COLO829 (cell line): ENCODE measurements at places on chromosomes 11 and 22.

GRCh38 chr11:27060816-27061460 lies 20.3 kb downstream of the BBOX1 start:
- DNase-seq, result no peak

GRCh38 chr22:45932071-45932470 lies 44.9 kb downstream of the WNT7B start:
- DNase-seq, result no peak

DNA sequence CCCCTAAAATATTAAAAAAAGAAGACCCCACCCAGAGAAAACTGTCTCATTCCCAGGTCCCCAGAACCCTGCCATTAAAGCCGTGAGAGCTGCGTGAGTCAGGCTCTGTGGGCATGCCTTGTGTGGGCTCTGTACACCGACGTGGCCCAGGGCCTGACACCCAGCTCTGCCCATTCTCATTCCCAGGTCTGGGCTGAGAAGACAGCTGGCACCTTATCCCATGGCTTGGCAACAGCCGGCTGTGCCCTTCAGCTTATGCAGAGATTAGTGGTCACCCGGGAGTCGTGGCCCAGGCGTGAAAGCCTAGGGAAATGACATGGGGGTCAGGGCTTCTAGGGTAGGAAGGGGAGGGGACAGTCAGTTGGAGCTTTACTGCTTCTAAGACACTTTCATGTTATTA lies 31.9 kb downstream of the OTOG start:
- DNase-seq, result no peak

DNA sequence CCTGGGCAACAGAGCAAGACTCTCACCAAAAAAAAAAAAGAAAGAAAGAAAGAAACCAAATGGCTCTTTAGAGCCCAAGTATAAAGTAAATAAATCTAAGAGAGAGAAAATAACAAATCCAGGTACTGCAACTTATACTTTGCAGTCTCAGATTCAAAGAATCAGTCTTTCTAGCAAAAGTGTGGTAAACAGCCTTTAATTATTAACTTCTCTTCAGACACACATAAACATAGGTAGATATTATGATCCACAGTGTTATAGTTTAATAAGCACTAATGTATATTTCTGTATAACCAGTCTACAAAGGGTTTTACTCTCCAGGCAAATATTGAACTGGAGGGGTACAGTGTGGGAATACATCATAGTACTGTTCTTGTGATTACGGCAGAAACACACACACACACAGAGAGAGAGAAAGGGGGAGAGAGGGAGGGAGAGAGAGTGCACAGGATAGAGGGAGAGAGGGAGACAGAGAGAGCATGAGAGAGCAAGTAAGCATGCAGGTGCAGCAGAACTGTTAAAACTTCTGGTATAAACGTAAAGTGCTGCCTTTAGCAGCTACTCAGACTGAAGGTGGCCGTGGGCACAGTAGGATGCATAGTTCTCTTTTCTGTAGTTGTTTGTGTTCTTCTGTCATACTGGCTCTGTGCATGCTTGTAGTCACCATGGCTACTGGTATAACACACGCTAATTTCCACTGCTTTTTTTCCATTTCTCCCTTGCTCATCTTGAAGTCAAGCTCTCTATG lies 32.3 kb downstream of the MTMR2 start:
- DNase-seq, result no peak

DNA sequence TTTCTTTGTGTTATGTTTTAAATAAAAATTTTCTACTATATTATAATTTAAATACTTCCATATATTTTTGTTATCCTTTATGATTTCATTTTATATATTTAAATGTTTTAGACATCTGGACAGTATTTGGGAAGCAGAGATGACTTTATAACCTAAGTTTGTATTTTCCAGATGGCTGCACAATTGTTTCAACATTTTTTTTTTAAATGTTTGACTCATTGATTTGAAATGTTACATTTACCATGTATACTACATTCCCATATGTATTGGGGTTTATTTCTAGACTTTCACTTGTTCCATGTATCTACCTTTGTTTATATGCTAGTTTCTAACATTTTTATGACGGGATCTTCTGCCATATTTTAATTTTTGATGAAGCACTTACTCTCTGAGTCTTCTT lies 766.5 kb downstream of the METTL15 start:
- no peak for DNase-seq

DNA sequence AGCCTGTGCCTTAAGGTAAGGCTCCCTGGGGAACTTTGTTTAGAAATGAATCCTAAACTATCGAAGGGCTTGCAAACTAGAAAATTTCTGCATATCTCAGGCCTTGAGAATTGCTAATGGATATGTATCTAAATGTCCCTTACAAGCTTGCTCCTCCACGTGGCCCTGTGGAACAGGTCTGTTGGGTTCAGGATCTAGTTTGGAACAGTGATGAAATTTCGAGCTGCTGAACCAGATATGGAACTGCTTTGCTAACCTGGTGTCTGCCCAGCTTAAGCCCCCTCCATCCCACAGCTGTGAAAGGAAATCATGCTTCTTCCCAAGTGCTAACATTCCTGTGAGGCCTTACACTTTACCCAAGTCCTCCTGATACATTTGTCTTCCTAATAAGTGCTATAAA lies 11.6 kb downstream of the SREBF2 start:
- no peak for DNase-seq

GRCh38 chr11:104705490-104706190 lies 192.6 kb downstream of the CASP12 start:
- no peak for DNase-seq

DNA sequence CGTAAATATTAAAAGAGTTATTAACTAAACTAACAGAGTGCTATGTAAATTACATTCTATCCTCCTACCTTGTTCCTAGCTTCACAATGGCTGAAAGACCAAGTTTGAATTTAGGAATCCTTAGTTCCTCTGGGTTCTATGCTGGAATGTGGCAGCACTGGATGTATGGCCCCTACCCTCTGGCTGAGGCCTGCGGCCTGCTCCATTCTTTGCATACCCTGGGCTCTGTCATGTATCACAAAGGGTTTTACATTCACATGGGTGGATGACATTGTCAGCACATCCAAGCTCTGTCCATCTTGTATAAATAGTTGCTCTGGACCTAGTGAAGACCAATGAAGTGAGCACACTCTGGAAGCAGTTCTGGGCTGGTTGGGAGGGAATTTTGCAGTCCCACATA lies 54.5 kb downstream of the AASDHPPT start:
- no peak for DNase-seq

DNA sequence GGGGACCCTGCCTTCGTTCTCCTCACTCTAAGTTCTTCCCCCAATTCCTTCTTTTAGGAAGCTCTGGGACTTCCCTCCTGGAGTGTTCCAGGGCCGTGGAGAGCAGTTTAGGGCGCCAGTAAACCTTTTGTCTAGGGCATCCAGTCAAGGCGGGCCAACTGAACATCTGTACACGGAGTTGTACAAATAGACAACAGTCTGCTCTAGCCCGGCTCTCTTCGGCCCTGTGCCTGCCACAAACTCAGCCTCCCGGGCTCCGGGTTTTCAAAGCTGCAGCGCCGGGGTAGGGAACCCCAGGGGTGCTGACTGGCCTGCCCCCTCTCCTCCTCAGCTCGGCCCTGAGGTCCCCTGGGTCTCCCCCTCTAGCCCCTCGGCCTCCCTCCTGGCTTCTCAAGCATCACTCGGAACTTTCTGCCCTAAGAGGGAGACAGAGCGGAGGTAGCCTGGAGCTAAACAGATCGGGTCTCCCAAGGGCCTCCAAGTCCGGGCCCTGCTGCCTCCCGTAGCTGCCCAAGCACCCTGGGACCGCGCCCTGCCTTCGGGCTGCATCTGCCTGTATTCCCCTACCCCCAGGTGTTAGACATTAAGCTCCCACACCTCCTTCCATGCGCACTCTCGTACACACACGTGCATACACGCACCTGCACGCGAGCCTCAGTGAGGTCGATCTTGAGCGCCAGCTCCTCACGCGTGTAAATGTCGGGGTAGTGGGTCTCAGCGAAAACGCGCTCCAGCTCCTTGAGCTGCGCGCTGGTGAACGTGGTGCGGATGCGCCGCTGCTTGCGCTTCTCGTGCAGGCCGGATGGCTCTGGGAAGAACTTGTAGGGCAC lies 3.3 kb downstream of the PHOX2A start:
- DNase-seq, result no peak

- no peak for DNase-seq
Measured at GRCh38 chr11:2536440-2536989, 91.7 kb downstream of the KCNQ1 start.

DNA sequence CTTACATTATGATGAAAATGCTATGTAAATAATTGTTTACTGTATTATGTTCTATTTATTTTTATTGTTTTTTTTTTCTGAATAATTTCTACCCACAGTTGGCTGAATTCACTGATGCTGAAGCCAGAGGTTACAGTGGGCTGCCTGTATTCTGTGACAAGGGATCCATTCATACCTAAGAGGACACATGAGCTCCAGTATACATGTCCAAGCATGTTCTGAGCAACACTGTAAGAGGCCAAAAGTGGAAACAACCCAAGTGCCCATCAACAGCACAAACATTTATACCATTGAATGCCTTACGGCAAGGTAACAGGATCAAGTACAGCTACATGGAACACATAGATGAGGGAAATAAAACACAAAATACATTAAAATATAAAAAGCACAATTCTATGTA lies 1.4 kb upstream of the SRSF8 start:
- DNase-seq, result peak; percentile 60

GRCh38 chr22:26941896-26942636 lies 284.7 kb downstream of the MIAT start:
- DNase-seq, result no peak

GRCh38 chr11:111513240-111513605 lies 1.0 kb upstream of the BTG4 start:
- DNase-seq, result no peak

- DNase-seq, result no peak
Measured at GRCh38 chr11:46353698-46354097, 6.4 kb downstream of the DGKZ start.

GRCh38 chr11:68658661-68659060 lies 25.7 kb upstream of the GAL start:
- DNase-seq, result no peak

DNA sequence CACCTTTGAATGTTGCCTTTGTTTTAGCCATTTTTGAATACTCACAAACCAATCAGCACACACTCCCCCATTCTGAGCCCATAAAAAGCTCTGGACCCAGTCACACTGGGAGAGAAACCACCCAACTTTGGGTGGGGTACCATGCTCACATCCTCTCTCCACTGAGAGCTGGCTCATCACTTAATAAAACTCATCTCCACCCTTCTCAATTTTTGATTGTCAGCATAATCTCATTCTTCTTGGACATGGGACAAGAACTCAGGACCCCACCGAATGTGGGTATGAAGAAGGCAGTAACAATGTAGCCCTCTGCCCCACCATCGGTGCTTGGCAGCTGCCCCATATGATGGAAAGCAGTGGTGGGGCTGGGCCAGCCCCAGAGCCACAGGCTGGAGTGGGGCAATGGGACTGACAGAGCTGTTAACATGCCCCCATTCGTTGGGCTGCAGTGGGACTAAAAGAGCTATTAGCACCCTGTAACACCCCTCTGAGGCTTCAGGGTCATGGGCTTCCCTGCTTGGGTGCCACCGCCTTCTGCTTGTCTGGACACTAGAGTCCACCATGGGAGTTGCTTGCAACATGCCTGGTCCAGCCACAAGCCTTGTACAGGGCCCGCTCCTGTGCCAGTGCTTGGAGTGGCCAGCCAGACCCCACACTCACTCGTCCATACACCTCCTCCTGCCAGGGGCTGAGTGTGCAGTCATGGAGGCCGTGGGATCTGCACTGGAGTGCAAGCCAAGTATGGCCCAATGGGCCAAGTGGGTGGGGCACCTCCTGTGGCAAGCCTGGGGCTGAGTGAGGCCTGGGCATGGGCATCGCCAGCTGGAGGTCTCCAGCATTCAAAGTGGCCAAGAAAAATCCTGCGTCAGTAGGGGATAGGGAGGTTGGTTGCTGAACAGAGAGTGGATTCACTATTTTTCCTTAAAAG lies 471.1 kb downstream of the TBC1D22A start:
- no peak for DNase-seq

DNA sequence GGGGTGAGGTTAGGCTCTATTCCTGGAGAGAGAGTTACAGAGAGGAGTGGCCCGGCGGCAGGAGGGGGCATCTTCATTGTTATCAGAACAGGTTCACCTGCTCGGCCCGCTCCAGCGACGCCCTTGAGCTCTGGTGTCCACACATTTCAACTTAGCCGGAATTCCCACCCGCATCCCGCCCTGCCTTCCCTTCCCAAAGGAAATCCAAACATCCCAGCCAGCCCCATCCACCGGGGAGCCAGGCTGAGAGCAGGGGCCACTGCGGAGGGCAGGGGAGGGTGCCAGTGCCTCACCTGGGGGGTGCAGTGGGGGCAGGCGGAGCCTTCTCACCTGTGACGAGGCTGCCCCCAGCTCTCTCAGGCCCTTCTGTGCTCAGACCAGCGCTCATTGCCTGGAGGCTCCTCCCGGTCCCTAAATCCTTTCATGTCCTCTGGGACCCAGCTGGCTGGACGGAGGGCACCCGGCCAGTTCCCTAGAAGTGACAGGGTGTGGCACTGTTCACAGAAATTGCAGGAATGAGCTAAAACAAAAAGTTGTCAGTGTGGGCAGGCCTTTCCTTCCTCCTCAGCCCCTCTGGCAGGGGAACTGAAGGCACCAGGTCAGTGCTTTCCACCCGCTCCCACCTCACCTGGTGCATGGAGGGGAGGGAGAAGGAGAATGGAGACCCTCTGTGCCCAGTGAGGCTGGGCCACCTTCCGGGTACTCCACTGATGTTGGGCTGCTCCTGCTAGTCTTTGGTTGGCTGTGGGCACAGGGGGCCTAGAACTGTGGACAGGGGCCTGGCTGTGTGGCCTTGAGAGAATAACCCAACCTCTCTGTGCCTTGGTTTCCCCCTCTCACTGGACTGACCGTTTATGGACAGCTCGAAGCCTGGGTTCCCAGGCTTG lies 2.2 kb upstream of the MRGPRG start:
- DNase-seq, result no peak

GRCh38 chr11:8779107-8779506 lies 96.5 kb downstream of the RPL27A start:
- no peak for DNase-seq

GRCh38 chr11:68763181-68763721 lies 11.9 kb upstream of the TESMIN start:
- DNase-seq, result no peak

- DNase-seq, result no peak
Measured at GRCh38 chr22:33835265-33835664, 85.0 kb downstream of the LARGE1 start.

DNA sequence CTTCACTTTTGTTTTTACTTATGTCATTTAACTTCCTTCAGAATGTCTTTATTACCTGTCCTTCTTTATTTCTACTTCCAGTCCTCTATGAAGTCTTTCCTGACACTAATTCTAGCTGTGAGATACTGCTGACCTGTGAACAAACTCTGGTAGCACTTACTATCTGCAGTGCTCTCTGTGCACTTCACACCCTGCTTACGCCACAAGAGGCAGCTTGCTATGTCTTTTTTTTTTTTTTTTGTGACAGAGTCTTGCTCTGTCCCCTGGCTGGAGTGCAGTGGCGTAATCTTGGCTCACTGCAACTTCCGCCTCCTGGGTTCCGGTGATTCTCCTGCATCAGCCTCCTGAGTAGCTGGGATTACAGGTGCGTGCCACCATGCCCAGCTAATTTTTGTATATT lies 10.7 kb downstream of the STIM1 start:
- DNase-seq, result no peak
